H9 (cell line): ENCODE measurements at places on chromosomes 12 and 14. TPM values are rescaled to one million over a fixed set of nuclear protein-coding genes. Genes with fewer than 3 reads are reported as not detected.

DNA sequence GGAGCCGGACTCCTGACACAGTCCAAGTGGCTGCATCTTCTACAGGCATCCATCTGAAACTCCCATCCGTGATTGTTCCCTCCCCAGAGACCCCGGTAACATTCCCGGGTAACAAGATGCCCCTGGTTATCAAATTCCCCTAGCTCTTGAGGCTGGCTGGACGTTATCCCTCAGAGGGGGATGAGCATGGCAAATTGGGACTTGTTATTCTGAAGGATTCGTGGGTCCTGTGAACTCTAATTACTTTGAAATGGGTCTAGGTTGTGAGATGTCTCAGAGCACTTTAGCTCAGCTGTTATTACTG, 642 bp upstream of the PAN2 start:
- DNase-seq: no peak

DNA sequence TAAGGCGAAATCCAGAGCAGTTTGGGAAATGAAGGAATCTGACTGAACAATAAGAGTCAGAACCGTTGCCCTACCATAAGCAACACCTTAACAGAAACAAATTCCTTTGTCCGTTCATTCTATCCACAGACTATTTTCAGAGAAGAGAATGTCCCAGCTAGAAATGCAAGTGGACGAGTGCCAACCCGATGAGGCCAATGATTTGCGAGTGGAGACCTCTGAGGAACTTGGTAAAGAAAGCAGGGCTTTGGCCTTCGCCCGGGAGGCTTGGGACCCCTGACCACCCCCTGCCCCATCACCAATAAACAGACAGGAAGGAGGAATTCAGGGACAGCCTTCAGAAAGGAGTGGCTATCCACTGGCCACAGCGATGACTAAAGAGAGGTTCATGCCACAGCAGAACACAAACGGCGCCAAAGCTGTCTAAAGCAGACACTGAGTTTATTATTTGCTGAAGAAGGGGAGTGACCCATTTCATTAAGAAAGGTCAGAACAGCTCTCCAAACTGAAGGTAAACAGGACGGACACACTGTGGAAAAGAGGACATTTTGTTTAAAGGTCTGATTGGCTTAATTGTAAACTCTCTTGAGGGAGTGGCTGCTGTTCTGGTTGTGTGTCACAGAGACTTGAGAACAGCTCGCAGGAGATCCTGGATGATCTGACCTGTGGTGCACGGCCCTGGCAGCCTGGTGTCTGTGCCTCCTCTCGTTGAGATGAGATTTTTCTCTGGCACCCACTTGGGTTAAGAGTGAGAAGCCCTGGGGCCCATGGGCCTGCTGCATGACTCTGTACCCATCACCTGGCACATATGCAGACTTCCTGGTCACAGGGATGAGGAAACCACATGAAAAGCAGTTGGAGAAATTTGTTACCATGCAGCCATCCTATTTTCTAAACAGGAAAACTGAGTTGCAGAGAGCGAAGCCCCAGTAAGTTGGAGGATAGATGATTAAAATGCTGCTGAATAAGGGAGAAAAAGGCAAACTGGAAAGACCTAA, 142.0 kb upstream of the PZP start:
- no peak for DNase-seq

GRCh38 chr12:124338448-124338847, 43.6 kb downstream of the RFLNA start:
- no peak for DNase-seq

Gene METAP2
- 124 and 140 TPM in 2 replicates for total RNA-seq

DNA sequence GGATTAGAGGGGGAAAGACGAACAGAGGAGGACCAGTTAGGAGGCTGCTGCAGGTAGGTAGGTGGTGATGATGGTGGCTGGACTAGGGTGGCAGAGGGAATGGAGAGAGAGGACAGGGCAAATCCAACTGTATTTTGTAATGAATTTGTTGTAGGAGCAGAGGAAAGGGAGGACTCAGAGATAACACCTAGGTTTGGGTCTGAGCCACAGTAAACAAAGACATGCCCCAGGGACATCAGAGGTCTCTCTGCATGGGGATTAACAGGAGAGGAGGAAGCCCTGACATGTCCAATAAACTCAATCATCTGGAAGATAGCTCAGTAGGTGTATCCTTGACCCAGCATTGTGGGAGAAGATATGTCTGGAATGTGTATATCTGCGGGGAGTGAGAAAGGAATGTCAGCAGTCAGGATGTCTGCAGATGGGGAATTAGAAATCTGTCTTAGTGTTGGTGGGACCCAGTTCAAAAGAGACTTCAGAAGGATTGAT, 4.7 kb upstream of the SLC48A1 start:
- DNase-seq: no peak

DNA sequence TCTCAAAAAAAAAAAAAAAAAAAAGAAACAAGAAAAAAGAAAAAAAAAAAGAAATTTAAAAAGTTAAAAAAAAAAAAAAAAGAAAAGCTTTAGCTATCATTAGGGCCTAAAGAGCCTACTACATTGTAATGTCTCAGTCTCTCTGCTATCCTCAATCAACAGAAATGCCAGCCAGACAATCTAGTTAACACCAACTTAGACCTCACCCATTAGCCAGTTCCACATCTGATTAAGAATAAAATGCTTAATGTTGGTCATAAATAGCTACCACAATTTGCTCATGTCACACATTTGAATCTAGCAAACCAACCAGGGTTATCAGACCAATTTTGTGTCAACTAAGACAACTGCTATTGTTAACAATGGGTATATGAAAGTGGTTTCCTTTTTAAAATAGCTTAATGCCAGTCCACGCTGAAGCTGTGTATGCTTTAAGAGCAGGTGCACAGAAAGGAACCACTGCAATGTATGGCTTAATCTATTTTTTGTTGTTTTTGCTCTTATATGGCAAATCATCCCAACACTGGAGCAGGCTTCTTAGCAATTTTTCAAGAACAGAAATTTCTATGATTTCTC, 45.5 kb upstream of the SELPLG start:
- no peak for DNase-seq
